Right atrium auricular region (tissue), 2 donors: ENCODE measurements at places on chromosomes 5 and 9. TPM values are rescaled to one million over a fixed set of nuclear protein-coding genes. Genes with fewer than 3 reads are reported as not detected.

DNA sequence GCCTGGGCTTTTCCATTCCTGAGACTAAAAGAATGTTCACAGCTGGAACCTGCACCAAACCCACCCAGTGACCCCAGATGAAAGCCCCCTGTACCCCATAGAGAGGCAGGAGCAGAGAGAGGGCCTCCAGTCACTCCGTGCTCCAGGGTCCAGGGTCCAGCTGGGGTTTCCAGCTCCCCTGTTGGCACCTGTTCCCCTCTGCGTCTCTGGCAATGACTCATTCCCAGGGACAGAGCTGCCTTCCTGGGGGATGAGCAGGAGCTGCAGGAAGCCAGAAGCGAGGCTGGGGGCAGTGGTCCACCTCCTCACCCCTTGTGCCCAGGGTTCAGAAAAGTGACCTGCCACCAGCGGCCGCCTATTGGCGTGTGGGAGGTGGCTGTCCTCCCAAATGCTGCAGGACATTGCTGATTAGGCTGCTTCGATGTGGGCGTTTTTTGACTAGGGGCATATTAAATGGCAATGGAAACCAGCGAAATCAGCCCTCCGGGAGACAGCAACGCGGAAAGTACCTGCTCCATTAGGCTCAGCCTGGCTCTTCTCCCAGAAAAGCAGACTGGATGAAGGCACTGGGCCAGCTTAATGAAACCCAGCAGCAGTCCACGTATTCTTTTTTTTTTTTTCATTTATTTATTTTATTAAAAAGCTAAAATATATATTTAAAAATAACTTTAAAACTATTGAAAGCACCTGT, 97.4 kb downstream of the DAP start:
- H3K4me1 ChIP-seq: peaks cover 5% of the 10 kb centered on the region
- H3K4me3 ChIP-seq: no peak overlapping the region
- no peaks in the 10 kb centered on the region for H3K36me3 ChIP-seq
- DNase-seq: no peak
- H3K27ac ChIP-seq: no peak overlapping the region
- no peaks in the 10 kb centered on the region for H3K27me3 ChIP-seq

DNA sequence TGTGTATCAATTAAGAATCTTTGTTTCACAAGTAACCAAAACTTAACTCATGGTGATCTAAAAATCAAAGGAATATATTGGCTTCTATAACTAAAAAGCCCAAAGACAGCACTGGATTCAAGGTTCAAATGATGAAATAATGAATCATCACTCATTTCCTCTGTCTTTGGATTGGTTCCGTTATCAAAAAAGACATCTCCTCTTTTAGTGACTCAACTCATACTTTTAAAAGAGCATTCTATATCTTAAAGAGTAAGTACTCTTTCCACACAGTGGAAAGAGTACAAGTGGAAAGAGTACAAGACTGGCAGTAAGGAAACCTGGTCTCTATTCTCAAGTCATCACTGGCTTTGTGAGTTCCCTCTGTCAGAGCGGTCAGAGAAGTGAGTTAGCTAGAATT, 141.4 kb upstream of the NMUR2 start:
- no peaks in the 10 kb centered on the region for H3K4me1 ChIP-seq
- no peaks in the 10 kb centered on the region for H3K36me3 ChIP-seq
- no peak overlapping the region for H3K27ac ChIP-seq
- H3K4me3 ChIP-seq: no peak overlapping the region

- H3K4me3 ChIP-seq: no peak overlapping the region
- DNase-seq: no peak
- no peaks in the 10 kb centered on the region for H3K4me1 ChIP-seq
- H3K36me3 ChIP-seq: no peaks in the 10 kb centered on the region
Observed at GRCh38 chr9:101668421-101668820, 70.0 kb downstream of the GRIN3A start.

DNA sequence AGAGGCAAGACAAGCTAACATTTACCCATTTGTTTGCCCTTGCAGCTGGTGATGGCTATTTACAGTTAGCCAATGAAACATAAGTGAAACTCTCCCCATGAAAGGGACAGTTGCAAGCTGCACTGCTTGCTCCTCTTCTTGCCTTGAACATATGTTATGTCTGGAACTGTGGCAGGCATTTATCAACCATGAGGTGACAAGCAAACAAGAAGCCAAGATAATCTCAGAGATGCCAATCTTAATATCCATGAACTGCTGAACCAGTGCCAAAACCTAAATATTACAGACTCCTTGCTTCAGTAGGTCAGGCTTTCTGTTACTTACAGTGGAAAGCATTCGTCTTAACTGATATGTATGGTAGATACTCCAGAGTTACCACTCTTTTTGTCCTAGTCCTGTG, 133.4 kb downstream of the ACTBL2 start:
- peaks cover 17% of the 10 kb centered on the region for H3K4me1 ChIP-seq
- H3K4me3 ChIP-seq: no peak overlapping the region
- no peaks in the 10 kb centered on the region for H3K27me3 ChIP-seq
- H3K36me3 ChIP-seq: no peaks in the 10 kb centered on the region
- no peak for DNase-seq

- H3K4me1 ChIP-seq: no peaks in the 10 kb centered on the region
- no peaks in the 10 kb centered on the region for H3K36me3 ChIP-seq
- no peak overlapping the region for H3K27ac ChIP-seq
- H3K27me3 ChIP-seq: no peaks in the 10 kb centered on the region
- H3K4me3 ChIP-seq: no peak overlapping the region
Observed at GRCh38 chr5:20694121-20694520, 706.1 kb upstream of the CDH18 start.

DNA sequence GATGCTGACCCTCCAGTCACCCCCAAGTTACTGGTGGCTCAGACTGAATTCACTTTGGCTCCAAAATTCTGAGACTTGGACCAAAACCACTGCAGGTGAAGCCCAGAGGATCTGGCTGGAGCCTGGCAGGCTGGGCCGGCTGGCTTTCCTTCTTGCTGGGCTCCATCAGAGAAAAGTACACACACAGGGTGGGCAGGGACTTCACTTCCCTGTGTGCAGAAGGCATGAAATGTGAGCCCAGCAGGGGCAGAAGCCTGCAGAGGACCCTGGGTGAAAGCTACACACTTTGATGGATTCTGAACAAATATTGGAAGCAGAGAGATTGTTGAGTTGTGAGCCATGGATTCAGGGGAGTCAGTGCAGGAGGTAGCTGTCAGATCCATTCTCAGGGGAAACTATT, 18.4 kb downstream of the NR4A3 start:
- DNase-seq: no peak
- no peaks in the 10 kb centered on the region for H3K27me3 ChIP-seq
- H3K4me3 ChIP-seq: no peak overlapping the region
- H3K36me3 ChIP-seq: peaks cover 34% of the 10 kb centered on the region

- no peaks in the 10 kb centered on the region for H3K36me3 ChIP-seq
- H3K4me3 ChIP-seq: no peak overlapping the region
- no peak overlapping the region for H3K27ac ChIP-seq
- no peaks in the 10 kb centered on the region for H3K4me1 ChIP-seq
- no peak for DNase-seq
Observed at GRCh38 chr5:34976347-34976746, 47.0 kb downstream of the DNAJC21 start.

GRCh38 chr9:34675048-34675714, 12.7 kb upstream of the CCL27 start:
- no peaks in the 10 kb centered on the region for H3K36me3 ChIP-seq
- no peaks in the 10 kb centered on the region for H3K4me1 ChIP-seq
- no peak overlapping the region for H3K27ac ChIP-seq
- no peak overlapping the region for H3K4me3 ChIP-seq

DNA sequence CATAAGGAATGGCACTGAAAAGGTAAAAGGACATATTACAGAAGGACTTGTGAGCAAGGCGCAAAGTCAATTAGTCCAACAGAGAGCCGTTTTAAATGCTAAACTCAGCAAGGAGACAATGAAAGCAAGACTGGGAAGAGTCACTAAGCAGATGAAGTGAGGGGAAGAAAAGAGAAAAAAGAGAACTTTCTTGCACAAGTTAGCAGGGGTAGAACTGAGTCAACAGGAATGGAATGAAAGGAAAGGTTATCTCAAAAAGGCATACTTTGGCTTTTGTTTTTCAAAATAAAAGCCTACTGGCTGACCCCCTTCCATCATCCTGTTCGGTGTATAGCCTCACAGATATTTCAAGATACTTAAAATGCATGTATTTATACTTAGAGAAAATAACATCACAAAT, 75.0 kb downstream of the NR6A1 start:
- H3K36me3 ChIP-seq: no peaks in the 10 kb centered on the region
- no peak for DNase-seq
- no peaks in the 10 kb centered on the region for H3K27me3 ChIP-seq
- H3K4me3 ChIP-seq: no peak overlapping the region

- peak overlapping the region; percentile 3 for H3K4me3 ChIP-seq
- no peak for DNase-seq
- peaks cover 33% of the 10 kb centered on the region for H3K4me1 ChIP-seq
- no peak overlapping the region for H3K27ac ChIP-seq
Observed at GRCh38 chr9:136671254-136671614, 8.5 kb downstream of the EGFL7 start.

DNA sequence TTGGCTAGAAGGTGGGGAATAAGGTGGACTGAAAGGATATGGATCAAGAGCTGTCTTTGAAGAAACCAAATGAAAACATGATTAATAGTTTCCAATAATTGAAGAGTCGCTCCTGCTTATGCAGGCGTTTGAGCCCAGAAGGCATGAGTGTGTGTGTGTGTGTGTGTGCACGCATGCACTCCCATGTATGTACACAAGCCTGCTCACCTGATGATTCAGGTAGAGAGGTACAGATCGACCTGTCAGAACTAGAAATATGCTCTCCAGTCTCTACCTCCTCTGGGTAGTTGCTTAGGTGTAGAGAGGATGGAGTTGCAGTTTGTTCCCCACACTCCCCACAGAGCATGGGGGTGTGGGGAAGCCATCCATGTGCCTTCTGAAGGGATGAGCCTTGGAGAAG, 1.1 kb upstream of the FGF1 start:
- no peaks in the 10 kb centered on the region for H3K36me3 ChIP-seq
- peak overlapping the region; percentile 65 for H3K27ac ChIP-seq
- H3K4me3 ChIP-seq: no peak overlapping the region
- H3K27me3 ChIP-seq: no peaks in the 10 kb centered on the region
- DNase-seq: no peak

DNA sequence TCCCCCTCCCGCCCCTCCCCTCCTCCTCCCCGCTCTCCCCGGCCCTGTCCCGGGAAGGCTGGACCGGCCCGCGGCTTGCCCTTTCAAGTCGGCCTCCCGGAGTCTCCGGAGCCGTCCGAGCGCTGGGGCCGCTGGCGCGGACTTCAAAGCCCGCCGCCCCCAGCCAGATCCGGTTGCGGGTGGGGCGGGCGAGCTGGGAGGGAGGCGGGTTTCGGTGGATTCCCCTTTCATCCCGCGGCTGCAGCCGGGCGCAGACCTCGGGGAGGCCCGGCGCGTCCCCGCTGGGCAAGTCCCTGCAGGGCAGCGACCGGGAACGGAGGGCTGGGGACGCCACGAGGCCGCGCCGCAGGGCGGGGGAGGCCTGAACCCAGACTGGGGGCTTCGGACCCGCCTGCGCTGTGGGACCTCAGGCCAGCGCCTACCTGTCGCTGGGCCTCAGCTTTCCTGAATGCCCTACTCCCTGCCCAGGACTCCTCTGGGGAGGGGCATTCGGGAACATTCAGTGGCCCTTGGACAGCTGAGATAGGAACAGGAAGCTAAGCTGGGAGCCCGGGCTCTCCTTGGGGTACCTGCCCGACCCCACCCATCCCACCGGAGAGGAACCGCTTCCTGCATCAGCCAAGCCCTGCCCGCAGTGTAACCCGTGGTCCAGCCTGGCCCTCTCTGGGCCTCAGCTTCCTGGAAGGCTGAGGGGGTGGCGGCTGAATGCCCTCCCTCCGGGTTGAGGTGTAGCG, 23.4 kb downstream of the C9orf50 start:
- no peaks in the 10 kb centered on the region for H3K36me3 ChIP-seq
- H3K27me3 ChIP-seq: no peaks in the 10 kb centered on the region
- H3K27ac ChIP-seq: peak overlapping the region; percentile 88
- peaks cover 24% of the 10 kb centered on the region for H3K4me1 ChIP-seq
- peak; percentile 73 for DNase-seq

GRCh38 chr9:31137176-31138160, 1247.0 kb upstream of the ACO1 start:
- H3K27me3 ChIP-seq: no peaks in the 10 kb centered on the region
- no peak for DNase-seq
- no peak overlapping the region for H3K4me3 ChIP-seq
- no peaks in the 10 kb centered on the region for H3K36me3 ChIP-seq

DNA sequence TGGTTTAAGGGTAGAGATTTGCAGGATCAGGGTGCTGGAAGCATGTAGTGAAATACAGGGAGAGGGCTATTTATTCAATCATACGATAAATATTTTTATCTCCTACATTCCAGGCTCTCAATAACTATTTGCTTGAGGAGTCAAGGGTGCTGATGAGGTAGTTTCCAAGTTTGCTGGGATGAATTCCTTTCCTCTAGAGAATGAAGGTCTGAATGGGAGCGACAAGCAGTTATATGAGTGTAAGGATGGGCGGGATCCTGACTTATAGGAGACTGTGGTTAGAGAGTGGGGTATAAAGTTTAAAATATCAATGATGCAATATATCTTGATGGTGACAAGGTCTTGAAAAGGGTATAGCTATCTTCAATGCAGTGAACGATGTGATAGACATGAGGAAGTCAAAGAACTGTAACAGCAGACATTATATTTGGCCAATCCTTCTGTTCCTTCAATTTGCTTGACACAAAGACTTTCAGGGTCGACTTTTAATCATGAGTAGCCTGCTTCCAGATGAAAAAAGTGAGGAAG, 201.1 kb upstream of the HAPLN1 start:
- DNase-seq: no peak
- H3K27me3 ChIP-seq: no peaks in the 10 kb centered on the region
- no peak overlapping the region for H3K4me3 ChIP-seq
- H3K27ac ChIP-seq: no peak overlapping the region
- no peaks in the 10 kb centered on the region for H3K36me3 ChIP-seq

DNA sequence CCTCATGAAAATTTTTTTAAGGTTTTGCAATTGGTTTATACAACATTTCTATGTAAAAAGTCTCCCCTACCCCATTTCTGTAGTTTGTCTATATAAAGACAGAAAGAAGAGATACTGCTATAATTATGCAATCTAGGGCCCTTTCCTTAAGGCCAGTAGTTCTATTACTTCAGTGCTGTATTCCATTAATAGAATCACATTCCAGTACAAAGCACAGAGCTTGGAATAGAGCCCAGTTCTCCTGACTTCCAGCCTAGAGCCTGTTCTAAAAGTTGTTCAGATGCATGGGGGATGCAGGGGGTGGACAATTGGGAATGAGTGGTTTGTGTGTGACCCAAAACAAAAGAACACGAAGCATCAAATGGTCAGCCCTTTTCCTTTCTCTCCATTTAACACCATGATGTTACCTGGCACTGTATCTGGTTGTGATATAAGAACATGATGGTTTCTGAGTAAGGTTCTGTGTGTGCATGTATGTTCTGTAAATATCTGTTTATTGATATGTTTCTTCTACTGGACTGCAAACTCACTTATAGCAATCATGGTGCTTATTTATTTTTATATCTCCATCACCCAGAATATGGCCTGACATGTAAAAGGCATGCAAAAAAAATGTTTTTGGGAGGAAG, 8.2 kb upstream of the GRAMD2B start:
- peak overlapping the region; percentile 66 for H3K27ac ChIP-seq
- H3K27me3 ChIP-seq: no peaks in the 10 kb centered on the region
- no peak overlapping the region for H3K4me3 ChIP-seq
- H3K36me3 ChIP-seq: no peaks in the 10 kb centered on the region

Gene CTSV
- not detected for total RNA-seq

Gene DDX4
- total RNA-seq: not detected

Gene ZNF366
- total RNA-seq: 4.4 TPM

Gene IL33
- total RNA-seq: 21.3 TPM

Gene F2RL1
- total RNA-seq: 10.6 TPM
